Kidney capillary endothelial cell (primary cell): ENCODE measurements at places on chromosomes 6 and 20.

GRCh38 chr6:72972579-72972978 is 252.7 kb downstream of the KHDC1L start:
- no peak for DNase-seq

GRCh38 chr20:23637282-23638221 is at the start of gene CST3:
CST3 (minus strand) TSS chr20:23637955; CDS start chr20:23637862, 93 bp downstream.
- peak; percentile 82 for DNase-seq

DNA sequence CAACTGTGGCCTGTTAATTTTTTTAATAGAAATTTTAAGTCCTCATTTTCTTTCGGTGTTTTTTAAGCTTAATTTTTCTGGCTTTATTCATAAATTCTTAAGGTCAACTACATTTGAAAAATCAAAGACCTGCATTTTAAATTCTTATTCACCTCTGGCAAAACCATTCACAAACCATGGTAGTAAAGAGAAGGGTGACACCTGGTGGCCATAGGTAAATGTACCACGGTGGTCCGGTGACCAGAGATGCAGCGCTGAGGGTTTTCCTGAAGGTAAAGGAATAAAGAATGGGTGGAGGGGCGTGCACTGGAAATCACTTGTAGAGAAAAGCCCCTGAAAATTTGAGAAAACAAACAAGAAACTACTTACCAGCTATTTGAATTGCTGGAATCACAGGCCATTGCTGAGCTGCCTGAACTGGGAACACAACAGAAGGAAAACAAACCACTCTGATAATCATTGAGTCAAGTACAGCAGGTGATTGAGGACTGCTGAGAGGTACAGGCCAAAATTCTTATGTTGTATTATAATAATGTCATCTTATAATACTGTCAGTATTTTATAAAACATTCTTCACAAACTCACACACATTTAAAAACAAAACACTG is 10.1 kb downstream of the HFE start:
- peak; percentile 61 for DNase-seq

- no peak for DNase-seq
Observed at GRCh38 chr6:110550353-110550752, 73.9 kb upstream of the SLC22A16 start.

DNA sequence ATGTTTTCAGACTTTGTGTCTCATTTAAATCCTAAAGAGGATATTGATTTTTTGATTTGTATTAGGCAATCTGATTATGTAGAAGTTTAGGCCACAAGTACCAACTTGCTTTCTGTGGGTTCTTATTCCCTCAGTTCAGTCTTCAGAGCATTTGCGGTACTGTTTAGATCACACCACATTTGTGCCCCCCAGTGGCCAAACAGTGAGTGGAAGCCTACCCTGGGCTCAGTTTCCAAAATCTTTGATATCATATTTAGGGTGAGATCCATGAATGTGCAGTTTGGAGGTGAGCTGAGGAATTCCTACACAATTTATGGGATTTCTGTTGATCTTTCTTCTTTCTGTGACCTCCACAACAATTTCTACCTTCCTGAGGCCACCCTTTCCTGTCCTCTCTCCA is 92.3 kb upstream of the FUT9 start:
- DNase-seq = no peak

DNA sequence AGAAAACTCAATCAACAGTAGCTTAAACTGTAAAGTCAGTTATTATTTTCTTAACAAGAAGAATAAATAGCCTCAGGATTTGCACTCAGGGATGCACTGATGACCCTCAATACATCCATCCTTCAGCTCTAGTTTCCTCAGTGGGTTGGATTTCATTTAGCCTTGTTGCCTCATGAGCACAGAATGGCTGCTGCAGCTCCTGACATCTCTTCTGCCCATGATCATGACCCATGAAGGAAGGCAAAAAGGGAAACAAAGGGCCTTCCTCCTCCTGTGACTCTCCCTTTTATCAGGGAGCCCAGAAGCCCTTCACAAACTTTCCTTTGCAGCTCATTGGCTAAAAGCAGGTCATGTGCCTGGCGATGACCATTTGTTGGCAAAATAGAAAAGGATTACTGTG is 51.2 kb upstream of the KCNG1 start:
- no peak for DNase-seq

GRCh38 chr6:101876431-101876830 is 482.9 kb downstream of the GRIK2 start:
- DNase-seq = no peak

DNA sequence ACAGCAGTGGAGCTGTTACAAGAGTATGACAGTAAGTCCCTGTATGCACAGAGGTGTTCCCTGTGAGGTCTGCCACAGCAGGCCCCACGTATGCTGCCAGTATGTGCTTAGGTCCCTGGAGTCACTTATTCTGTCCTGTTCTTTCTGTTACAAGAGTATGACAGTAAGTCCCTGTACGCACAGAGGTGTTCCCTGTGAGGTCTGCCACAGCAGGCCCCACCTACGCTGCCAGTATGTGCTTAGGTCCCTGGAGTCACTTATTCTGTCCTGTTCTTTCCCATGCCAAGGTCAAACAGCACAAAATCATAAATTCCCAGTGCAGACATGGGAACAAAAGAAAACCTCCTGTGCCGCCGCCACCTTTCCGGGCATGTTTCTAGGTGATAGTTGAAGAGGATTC is 192.2 kb downstream of the SASH1 start:
- no peak for DNase-seq

GRCh38 chr6:132814716-132815570 is 574 bp downstream of the RPS12 start:
- DNase-seq = no peak

DNA sequence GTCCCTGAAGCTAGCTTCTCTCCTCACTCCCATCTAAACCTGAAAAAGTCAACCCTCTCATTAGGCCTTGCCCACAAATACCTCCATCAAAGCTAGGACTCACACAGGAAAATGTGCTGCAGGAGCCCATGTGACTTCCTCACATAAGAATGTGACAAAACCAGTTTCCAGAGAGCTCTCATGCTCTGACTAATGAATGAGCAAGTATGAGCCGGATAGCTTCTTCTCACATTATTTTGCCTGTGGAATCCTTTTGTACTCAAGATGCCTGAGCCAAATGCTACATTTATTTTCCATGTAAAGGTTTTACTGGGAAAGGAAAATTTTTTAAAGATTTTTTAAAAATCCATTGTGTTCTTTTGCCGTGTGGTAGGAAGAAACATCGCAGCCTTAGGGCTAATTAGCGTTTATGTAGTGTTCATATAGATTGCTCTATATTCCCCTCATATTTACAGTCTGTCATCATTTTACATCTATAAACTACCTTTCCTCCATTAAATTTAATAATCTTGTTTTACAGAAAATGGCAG is 68.6 kb upstream of the CCN6 start:
- peak; percentile 97 for DNase-seq

- no peak for DNase-seq
Observed at GRCh38 chr6:14290772-14291330, 173.3 kb downstream of the CD83 start.

DNA sequence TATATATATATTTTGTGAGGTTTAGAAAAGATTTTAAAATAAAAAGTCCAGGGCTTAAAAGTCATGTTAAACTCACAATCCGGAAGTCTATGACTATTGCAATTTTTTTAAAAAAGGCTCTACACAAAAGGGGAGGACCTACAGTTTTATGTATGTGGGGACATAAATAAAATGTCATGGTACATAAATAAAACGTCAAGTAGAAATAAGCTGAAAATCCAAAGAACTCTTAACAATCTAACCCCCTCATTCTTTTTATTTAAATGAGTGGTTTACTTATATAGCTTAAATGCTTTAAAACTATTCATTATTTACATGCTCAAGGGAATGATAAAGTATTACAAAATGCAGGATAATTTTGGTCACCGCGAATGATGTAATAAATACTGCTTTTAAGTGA is 36.2 kb downstream of the STX7 start:
- DNase-seq = no peak

DNA sequence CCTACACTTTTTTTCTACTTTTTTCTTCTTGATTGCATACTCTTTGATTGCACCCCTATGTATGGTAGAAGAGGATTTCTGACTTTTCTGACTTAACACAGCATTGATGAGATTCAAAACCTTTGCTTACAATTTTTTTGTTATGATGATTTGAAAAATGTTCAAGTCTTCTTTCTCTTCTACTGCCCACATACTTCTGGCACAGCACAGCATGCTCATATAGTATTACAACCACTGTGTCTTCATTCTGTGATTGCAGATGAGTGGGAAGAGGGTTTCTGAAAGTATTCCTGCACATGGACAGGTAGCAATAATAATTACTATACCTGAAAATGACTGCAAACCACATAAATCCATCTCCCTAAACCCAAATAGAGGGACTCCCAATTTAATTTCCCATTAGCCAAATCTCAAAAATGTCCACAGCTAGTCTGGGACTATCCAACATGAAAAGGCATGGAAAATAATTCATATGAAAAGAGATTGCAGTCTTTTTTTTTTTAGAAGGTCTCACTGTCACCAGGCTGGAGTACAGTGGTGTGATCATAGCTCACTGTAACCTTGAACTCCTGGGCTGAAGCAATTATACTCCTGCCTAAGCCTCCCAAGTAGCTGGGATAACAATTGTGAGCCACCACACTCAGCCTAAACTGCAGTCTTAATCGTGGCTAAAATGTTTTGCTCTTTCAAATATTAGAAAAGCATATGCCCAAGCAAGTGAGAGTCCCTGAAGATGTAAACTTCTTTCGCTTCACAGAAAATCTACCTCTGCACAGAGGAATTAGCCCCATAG is 15.9 kb upstream of the TENT5A start:
- no peak for DNase-seq

- DNase-seq = no peak
Observed at GRCh38 chr6:5237805-5238204, 22.9 kb downstream of the LYRM4 start.

DNA sequence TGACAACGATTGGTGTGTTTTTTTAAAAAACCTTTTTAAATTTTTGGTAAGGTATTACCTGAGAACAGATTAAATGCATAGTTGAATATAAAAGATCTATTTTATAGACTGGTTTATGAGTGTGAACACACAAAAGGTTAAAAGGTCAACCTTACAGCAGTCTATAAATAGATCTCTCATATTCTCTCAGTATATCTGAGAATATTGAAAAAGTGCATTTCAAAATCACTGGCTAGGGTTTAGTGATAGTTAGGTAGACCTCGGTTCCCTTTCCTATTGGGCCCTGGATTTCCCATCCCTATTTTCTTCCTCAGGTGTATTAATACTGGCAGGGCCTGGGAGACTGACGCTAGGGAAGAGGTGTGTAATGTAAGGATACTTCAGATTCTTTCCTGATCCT is 723 bp upstream of the ZNF451 start:
- DNase-seq = no peak

- peak; percentile 60 for DNase-seq
Observed at GRCh38 chr6:12911427-12911826, 194.9 kb downstream of the PHACTR1 start.

GRCh38 chr6:128532827-128533226 is 12.4 kb upstream of the PTPRK start:
- DNase-seq = no peak

- DNase-seq = no peak
Observed at GRCh38 chr6:89051676-89052075, 28.9 kb upstream of the PNRC1 start.

GRCh38 chr6:22327881-22328280 is 31.0 kb upstream of the PRL start:
- DNase-seq = no peak

DNA sequence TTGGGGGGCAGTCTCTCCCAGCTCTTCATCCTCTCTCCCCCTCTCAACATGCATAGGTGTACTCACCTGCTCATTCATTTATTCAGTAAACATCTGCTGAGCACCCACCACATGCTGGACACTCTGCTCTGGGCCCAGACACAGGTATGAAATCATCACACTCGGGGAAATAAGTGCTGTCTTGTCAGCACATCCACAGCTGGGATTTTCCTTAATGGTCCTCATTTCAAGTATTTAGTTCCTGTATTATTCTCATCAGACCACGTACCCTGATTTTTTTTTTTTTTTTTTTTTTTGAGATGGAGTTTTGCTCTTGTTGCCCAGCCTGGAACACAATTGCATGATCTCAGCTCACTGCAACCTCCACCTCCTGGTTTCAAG is 19.4 kb downstream of the RAB5IF start:
- no peak for DNase-seq

DNA sequence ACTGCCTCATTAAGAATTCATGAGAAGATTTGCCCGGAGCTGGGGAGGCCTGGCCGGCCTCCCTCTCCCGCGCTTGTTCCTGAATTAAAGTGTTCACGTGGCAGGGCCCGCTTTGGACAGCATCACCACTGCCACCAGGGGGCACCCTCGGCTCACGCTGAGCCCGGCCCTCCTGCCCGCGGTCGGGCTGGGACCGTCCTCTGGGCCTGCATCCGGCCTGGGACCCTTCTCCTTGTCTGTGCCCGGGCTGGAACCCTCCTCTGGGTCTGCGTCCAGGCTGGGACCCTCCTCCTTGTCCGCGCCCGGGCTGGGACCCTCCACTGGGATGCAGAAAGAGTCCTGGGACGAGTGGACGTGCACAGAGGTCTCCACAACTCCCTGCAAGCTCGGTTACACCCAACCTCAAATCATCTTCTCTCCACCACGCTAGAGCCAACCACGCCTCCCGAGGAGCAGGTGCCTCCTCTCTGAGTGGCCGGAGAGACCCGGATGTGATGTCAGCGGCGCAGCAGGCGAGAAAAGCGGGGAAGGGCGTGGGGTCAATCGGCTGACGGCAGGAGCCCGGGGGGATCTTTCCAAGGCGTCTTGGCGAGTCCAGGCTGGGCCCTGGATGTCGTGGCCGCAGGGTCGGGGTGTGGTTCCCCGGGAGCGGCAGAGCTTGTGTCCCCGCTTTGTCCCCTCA is 50.9 kb upstream of the DACT2 start:
- peak; percentile 29 for DNase-seq

GRCh38 chr20:37364013-37364926 is 18.3 kb downstream of the SRC start:
- DNase-seq = no peak

- no peak for DNase-seq
Observed at GRCh38 chr20:33444797-33445560, 1.4 kb upstream of the SNTA1 start.

GRCh38 chr20:32451340-32451681 is 93.2 kb downstream of the ASXL1 start:
- DNase-seq = no peak

DNA sequence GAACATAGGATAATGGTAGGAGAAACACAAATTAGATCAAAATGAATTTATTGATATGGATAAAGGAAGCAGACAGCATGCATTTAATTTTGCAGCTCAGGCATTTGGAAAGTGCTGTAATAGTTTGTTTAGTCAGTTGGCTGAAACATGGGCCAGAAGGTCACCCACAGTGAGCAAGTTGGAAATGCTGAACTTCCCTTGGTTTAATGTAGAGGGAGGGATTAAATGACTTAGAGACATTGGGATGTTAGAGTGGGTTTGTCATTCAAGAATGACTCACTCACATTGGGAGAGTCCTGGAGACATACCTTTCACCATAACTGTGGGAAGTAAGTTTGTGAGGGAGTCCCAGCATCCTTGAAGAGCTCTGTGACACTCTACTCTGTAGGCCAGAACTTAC is 231.5 kb upstream of the PLCB4 start:
- DNase-seq = no peak

DNA sequence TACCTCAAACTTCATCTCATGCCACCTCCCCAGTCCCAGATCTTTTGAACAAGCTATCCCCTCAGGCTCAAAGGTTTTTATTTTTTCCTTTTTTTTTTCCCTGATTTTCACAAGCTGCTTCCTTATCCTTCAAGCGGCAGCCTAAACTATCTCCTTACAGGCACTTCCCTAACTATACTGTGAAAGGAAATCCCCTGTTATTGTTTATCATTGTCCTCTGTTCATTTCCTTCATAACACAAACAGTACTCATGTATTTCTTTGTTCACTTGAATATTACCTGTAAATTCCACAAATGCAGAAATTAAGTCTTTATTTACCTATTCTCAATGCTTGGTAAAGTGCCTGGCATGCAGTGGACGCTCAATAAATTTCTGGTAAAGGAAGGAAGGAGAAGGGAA is 48.9 kb downstream of the ME1 start:
- DNase-seq = no peak
